ENCODE measurements at places on chromosomes 1 and 21.

- DNase-seq: no peak
Measured at GRCh38 chr1:235025422-235025984, 103.1 kb downstream of the TOMM20 start.

DNA sequence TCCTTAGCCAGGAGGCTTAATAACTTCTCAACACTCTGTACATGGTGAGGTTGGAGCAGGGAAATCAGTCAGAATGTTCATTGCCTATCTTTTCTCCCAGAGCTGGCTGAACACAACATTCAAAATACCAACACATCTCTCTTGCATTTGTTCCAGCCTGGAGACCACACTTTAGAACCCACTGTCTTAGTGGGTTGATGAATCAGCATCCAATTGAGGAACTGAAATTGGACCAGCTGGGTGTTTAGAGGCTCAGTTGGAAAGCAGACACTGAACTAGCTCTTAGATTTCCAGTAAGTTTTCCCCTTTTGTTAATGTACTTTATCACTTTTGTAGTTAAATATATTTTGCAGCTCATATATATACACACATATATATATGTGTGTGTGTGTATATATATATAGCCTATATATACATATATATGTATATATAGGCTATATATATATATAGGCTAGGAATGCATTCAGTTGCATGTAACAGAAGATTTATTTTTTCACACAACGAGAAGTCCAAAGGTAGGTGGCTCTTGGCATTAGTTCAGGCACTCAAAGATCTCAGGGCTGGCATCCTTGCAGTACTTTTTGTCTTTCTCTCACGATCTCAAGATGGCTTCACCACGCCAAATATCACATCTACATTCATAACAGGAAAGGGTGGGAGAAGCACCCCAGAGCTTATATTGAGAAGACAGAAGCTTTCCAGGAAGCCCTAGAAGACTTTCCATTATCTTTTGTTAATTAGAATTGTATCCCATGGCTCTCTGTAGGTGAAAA lies 35.0 kb upstream of the HUNK start:
- no peak for DNase-seq

GRCh38 chr1:36818771-36819170 lies 215.5 kb downstream of the GRIK3 start:
- DNase-seq: no peak

DNA sequence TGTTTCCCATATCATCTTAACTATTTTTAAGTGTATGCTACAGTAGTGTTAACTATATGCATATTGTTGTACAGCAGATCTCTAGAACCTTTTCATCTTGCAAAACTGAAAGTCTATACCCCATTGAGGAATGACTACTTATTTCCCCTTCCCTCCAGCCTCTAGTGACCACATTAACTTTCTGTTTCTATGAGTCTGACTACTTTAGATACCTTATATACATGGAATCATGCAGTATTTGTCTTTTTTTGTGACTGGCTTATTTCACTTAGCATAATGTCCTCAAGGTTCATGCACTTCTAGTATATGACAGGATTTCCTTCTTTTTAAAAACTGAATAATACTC lies 96.5 kb upstream of the BTG3 start:
- no peak for DNase-seq

DNA sequence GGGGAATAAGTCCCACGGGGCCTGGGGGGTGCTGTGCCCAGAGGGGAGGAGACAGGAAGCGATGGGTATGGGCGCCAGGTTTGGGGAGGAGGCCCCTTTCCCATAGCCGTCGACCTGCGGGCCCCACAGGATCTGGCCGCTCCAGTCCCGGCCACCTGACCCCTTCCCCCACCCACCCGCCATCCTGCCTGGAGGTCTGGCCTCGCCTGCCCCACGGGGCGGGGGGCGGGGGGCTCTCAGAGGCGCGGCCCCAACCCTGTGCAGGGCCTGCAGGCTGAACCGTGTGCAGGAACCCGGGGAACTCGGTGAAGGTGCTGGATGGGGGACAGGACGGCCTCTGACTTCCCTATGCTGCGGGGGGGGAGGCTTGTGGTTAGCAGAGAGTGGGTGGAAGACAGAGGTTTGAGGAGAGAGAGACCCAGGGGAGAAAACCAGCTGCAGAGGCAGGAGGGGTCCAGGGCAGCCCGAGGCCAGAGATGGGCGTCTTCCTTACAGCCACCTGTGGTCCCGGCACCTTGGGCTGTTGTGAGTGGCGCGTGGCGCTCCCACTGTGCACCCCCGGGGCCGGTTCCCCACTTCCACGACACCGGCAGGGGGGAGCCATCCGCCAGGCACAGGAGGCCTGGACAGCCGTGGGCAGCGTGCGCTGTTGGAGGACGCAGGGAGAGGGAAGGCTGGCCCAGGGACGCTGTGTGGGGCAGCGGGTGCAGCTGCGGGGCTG lies 2.5 kb upstream of the TNFRSF18 start:
- no peak for DNase-seq

- no peak for DNase-seq
Measured at GRCh38 chr21:42282021-42282420, 33.2 kb downstream of the TFF3 start.

DNA sequence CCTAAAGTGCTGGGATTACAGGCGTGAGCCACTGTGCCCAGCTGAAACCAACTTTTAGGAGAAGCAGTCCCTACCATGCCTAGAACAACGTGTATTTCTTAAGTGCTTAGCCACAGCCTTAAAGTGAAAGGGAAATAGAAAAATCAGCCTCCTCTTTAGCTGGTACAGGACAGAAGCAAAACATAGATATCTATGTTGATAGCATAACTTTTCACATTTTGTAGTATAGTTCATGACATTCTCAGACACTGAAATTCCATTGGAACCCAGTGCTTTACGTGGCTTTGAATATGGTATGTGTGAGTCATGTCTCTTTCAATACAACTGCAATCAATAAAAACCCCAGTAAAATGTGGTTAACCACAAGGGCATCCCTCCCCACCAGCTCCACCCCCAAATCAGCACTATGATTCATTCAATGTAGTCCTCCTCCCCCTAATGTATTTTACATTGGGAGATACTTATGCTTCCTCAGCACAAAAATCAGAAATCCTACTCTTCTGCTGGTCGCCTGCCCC lies 32.1 kb downstream of the TGFB2 start:
- DNase-seq: peak; percentile 77

DNA sequence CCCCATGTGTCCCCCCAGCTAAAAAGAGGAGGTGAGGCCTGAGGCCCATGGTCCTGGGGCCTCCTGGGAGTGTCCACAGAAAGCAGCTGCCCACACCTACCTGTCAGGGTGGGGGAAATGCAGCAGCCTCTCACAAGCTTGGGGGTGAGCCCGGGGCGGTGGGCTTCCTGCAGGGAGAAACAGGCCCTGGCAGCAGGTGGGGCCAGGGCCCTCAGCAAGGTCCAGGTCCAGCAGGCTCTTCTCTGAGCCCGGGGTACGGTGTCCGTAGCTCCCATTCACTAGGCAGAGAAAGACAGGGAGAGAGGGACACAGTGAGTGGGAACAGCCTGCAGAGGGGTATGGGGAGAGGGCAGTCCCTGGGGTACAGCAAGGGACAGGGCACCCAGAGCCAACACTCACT lies 139.0 kb downstream of the GLIS1 start:
- no peak for DNase-seq

DNA sequence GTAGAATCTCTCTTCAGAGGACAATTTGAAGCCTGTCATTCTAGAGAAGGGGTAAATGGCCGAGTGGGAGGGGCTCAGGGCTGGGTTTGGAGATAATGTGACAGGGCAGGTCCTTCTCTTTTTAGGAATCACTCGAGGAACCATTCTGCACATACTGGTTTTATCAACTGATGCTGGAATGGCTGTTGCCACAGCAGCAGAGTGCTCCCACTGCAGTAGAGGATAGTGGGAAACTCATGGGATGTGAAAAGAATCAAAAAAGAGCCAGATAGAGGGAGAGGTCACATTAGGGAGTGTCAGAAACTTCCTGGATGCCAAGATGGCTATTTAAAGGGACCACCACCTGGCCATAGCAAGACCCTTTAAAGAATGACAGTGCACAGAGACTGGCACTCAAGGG lies 105.3 kb downstream of the NAV1 start:
- DNase-seq: no peak

- no peak for DNase-seq
Measured at GRCh38 chr1:61244114-61244513, 161.8 kb downstream of the NFIA start.

DNA sequence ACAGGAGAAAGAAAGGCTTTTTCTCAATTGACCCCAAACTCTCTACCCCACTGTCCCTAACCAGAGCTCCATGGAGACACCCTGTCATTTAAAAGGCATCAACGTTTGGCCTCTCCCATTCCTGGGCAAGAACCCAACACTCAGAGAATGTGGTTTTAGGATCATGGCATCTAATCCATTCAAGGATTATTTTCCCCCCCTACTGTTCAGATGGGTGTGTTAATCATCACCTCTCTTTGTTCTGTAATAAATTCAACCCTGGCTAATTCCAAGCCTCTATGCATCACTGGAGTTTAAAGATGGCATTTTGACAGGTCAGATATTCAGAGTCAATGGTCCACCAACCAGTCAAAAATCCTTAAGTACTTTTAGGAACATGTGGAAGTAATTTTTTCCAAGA lies 42.7 kb downstream of the TBX15 start:
- DNase-seq: no peak

- DNase-seq: no peak
Measured at GRCh38 chr1:179781962-179782361, 38.9 kb downstream of the FAM163A start.

DNA sequence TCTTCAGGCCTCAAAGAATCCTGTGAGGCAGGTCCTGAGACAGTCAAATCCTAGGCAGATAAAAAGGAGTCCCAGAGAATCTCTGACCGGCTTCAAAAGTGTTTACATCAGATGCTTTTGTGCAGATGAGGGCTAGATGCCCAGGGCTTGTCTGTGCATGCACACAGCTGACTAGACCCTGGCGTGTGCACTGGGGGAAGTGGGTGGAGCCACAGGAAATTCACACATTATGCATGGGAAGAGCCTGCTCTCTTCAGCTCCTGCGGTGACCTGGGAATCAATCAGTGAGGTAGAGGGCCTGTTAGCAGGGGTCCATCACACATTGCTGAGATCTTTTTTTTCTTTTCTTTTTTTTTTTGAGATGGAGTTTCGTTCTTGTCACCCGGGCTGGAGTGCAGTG lies 36.6 kb upstream of the NHLH2 start:
- DNase-seq: no peak

GRCh38 chr21:16579538-16579937 lies 849.8 kb downstream of the USP25 start:
- DNase-seq: no peak

GRCh38 chr1:110067479-110067892 lies 3.0 kb downstream of the ALX3 start:
- no peak for DNase-seq

GRCh38 chr1:15246960-15247614 lies at the start of gene FHAD1:
Gene FHAD1 (plus strand): TSS chr1:15247223. CDS start chr1:15251785, 4,562 bp downstream.
- no peak for DNase-seq

- DNase-seq: no peak
Measured at GRCh38 chr1:96927125-96927524, 205.5 kb downstream of the PTBP2 start.

DNA sequence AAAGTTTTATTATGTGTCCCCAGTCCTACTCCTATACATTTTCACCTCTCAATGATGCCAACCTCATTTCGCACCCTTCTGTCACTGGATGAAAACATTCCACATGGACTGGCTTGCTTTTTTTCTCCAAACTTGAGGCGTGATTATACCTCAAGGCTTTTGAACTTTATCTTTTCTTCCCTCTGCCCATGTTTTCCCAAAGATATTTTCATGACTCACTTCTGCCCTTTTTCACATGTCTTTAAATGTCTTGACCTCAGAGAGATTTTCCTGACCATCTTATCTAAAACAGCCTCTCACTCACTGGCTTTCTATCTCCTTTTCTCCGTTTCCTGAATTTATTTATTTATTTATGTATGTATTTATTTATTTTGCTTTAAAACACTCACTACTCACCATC lies 659.0 kb downstream of the PTPRC start:
- no peak for DNase-seq

DNA sequence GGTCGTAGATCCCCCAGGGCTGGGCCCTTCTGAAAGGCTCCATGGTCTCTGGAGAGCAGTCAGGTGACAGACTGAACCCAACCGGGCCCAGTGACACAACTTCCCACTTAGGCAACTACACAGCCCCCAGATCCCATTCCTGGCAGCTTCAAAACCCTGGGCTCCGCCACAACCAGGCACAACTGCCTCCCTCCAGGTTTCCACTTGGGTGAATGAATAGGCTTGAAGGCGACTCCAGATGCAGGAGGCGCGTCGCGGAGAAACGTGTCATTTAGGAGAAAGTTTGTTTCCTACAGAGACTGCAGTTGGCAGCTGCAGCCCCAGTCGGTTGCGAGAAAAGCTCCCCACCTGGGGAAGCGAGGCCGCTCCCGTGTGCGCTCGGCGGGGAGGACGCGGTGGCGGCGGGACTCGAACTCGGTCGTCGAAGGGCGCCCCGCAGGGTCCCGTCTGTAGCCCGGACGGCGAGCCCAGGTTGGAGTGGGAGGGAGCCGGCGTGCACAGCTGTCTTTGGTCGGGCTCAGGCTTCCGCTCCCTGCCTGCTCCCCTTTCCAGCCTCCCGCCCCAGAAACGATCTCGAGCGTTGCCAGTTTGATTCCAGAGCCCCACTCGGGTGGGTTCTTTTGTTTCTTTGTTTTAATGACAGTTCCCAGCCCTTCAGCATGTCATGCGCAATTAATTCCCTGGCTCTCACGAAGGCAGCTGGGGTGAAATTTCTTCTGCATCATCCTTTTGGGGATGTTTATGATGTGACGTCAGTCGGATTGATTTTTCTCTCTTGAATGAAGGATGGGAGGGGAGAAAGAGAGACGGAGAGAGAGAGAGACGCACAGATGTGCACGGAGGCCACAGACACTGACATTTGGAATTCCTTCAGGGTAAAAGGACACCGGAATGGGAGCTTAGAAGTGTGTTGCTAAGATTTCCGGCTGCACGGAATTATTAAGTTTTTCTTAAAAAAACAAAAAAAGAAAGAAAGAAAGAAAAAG lies 862 bp upstream of the SGIP1 start:
- DNase-seq: no peak

DNA sequence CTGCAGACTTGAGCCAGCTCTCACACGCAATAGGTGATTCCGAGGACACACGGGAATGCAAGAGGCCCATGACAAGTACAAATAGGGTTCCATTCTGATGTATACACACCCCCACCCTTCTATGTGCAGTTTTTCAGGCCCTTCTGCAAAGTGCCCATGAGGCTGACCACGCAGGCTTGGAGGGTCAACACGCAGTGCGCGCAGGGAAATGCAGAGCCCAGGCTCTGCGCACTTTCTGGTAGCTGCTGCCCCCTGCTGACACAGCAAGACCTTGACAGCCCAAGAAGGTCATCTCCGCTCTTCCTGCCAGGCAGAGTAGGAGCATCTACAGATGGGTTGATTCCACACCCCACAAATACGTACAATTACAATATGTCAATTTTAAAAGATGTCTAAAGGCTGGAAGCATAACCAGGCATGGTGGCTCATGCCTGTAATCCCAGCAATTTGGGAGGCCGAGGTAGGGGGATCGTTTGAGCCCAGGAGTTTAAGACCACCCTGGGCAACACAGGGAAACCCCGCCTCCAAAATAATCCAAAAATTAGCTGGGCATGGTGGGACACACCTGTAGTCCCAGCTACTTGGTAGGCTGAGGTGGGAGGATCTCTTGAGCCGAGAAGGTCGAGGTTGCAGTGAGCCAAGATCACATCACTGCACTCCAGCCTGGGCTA lies 18.5 kb downstream of the SH3BP5L start:
- DNase-seq: peak; percentile 50

Measured in HepG2 (cell line).